Bone marrow (tissue), 2 donors: ENCODE measurements at places on chromosomes 1 and 21.

DNA sequence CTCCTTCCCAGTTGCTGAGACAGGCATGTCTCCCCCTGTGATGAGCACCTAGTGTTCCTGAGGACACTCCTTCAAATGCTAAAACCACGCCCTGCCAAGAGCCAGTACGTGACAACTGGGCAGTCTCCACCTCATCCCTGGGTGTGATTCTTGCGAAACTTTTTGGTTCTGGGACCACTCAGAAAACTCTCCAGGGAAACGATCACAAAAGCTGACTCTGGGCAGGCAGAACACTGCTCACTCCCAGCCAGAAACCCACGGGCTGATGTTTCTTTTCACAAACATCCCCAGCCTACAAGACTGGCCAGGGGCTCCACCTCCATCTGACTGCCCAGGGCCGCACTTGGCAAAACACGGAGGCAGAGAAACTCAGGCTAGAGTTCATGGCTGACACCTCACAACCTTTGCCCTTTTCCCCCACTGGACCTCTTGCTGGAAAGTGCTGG is 24.4 kb downstream of the DHRS3 start:
- DNase-seq: no peak

DNA sequence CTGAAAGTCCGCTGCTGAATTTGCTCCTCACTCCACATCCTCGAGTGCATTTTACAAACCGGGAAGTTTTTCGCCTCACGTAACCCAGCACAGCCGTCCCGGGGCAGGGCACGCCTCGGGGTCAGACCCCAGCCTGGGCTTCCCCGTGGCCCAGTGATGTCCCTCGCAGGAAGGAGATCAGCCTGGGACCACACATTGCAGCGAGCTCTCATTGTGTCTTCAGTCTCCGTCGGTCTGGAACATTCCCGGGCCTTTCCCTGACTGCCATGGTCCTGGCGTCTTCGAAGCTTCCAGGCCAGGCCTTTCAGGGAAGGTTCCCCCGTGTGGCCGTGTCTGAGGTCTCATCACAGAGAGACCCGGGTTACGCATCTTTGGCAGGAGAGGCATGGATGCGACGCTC is 43.5 kb downstream of the MORN1 start:
- no peak for DNase-seq

GRCh38 chr1:8711151-8711550 is 106.3 kb downstream of the RERE start:
- no peak for DNase-seq

DNA sequence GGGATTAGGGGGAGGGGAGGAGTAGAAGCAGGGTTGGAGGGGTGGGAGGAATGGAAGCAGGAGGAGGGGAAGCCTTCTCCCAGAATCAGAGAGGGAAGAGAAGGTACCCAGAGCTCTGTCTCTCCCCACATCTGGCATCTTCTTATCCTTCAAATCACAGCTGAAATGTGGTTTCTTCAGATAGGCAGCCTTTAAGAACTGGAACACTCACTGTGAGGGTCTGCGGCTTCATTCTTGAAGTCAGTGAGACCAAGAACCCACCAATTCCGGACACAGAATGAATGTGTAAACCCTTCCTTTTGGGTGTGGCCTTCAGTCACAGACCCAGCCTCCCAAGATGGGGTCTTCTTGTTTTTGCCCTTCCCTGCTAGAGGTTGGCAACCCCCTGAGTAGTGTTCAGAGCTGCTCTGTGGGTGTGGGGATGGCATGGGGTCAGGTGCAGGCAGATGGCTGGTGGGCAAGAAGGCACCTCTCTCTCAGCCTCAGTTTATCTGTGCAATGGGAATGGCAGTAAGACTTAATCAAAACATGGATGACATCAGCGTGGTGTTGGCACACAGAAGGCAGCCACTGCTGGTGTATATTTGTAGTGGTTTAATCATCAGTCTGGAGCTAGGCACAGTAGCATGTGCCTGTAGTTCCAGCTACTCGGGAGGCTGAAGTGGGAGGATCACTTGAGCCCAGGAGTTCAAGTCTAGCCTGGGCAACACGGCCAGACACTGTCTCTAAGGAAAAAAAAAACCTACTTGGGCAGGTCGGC is 7.2 kb downstream of the FAAH start:
- no peak for DNase-seq

- no peak for DNase-seq
Measured at GRCh38 chr1:243253211-243253925, 1.7 kb downstream of the CEP170 start.

- no peak for DNase-seq
Measured at GRCh38 chr1:33608825-33609400, 136.5 kb downstream of the ZSCAN20 start.

- no peak for DNase-seq
Measured at GRCh38 chr21:31888936-31889371, 16.1 kb downstream of the HUNK start.
